Colonic mucosa (tissue), 4 donors: ENCODE measurements at places on chromosomes 16 and 17. TPM values are rescaled to one million over a fixed set of nuclear protein-coding genes. Genes with fewer than 3 reads are reported as not detected.

DNA sequence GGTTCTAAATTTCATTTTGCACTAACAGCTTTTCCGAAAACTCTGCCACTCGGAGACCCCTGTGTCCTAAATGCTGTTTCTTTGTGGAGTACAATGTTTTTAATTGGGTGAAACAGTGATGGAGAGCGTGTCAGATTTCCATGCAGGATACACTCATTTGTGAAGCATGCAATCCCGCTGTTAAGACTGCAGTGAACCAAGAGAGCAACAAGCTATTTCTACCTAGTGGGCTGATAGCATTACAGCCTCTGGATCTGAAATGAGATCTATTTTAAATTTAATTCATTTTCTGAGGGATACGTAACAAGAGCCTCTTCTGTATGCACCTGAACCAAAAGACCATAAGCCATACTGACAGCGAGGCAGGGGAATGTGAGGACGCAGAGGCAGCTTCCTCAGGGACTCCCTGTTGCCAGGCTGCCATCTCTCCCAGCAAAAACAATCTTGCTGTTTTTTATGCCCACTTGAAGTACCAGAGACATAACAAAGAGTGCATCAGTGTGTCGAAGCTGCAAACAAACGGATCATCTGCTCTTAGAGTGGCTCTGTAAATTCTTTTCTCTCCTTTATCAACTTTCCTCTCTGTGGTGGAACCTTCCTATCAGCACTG lies 199.9 kb upstream of the COX10 start:
- DNase-seq, result no peak

The KCNJ16 gene
- 0.35 TPM for total RNA-seq

The WNK4 gene
- total RNA-seq, result 32.6 TPM

DNA sequence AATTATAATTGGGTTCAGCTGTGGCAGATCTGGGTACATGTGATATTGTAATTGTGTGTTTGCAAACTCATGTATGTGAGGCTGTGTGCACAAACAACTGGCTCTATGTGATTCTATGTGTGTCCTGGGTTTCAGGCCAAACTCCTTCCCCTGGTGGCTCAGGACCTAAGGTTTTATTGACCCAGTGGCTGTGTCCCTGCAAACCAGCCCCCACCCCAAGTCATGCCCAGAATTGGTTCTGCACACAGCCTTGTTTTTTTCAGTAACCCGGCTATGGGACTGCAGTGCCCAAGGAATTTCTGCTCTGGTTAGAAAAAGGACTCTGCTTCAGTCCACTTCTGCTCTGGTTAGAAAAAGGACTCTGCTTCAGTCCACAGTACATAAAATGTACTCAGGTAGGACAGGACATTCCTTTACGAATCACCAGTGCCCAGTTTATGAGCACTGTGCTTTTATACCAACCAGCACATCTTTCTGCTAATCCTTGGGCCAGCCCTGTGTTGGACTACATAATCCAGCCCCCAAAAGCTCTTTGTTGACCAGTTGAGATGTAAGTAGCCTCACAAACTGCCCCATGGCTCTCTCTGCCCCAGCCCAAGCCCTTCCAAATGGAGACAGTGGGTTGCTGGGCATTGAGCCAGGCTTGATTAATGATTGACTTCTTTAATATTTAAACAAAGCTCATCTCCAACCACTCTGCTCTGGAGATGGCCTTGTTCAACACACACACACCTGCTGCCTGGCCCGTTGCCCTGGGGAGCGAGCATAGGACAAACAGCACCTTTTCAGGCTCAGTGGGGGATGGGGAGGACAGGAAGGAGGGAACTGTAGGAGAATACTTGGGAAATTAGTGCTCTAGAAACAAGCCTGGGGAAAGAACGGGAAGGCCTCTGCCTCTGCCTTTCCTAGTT lies 2.9 kb upstream of the KCNH6 start:
- peak; percentile 88 for DNase-seq

GRCh38 chr16:21698169-21699032 lies 34.6 kb downstream of the OTOA start:
- no peak for DNase-seq

The TMED6 gene
- total RNA-seq, result 6.0 TPM

The CIBAR2 gene
- total RNA-seq, result 0.32 TPM

The FBXW10 gene
- not detected for total RNA-seq
